ENCODE measurements at places on chromosomes 3 and 15. TPM values are rescaled to one million over a fixed set of nuclear protein-coding genes. Genes with fewer than 3 reads are reported as not detected.

- peaks cover 3% of the 10 kb centered on the region for H3K4me1 ChIP-seq
- H3K4me3 ChIP-seq: no peak overlapping the region
- H3K27me3 ChIP-seq: no peaks in the 10 kb centered on the region
These were observed 45.0 kb downstream of the TNK2 start for GRCh38 chr3:195863121-195864061.

DNA sequence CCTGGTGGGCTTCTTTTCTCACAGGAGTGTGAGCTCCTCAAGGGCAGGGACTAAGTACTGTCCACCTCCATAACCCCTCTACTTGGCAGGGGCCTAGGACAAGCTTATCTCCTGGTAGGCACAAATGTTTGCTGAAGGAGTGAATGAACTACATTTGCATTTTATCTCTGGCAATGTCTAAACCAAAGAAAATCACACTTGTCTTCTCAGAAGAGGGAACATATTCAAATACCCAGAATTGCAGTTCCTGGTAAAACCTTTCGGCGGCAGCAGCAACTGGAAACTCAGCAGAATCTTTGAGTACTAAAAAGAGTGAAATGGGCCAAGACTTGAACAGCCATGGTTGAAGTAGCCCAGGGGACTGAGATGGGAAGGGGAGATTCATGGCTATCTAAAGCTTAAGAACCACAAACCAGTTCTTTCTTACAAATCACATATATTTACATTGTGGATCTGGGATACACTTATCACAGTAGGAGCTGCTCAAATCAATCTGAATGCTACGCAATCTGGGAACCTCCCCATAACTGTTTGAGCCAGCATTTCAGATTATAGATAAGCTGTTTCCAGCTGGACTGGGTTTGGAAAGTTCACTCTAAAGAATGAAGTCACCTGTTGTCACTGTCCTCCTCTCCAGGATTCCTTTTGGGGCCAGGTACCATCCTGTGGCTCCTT, 18.7 kb upstream of the PTPN9 start:
- DNase-seq: no peak
- H3K27me3 ChIP-seq: no peaks in the 10 kb centered on the region
- H3K4me3 ChIP-seq: no peak overlapping the region
- peak overlapping the region; percentile 85 for H3K27ac ChIP-seq

GRCh38 chr15:78052001-78052401, 25.5 kb downstream of the TBC1D2B start:
- peaks cover 89% of the 10 kb centered on the region for H3K4me1 ChIP-seq
- no peak overlapping the region for H3K27ac ChIP-seq
- H3K27me3 ChIP-seq: no peaks in the 10 kb centered on the region
- H3K4me3 ChIP-seq: peak overlapping the region; percentile 73
- peaks cover 7% of the 10 kb centered on the region for H3K36me3 ChIP-seq

- no peaks in the 10 kb centered on the region for H3K36me3 ChIP-seq
- H3K4me3 ChIP-seq: no peak overlapping the region
- H3K27ac ChIP-seq: no peak overlapping the region
- no peak for DNase-seq
These were observed 1198.6 kb upstream of the EPHA6 start for GRCh38 chr3:95615592-95616310.

GRCh38 chr15:97200161-97200560, 760.3 kb upstream of the ARRDC4 start:
- no peak overlapping the region for H3K27ac ChIP-seq
- H3K4me1 ChIP-seq: no peaks in the 10 kb centered on the region
- no peak overlapping the region for H3K4me3 ChIP-seq
- no peaks in the 10 kb centered on the region for H3K27me3 ChIP-seq
- no peak for DNase-seq
- no peaks in the 10 kb centered on the region for H3K36me3 ChIP-seq

DNA sequence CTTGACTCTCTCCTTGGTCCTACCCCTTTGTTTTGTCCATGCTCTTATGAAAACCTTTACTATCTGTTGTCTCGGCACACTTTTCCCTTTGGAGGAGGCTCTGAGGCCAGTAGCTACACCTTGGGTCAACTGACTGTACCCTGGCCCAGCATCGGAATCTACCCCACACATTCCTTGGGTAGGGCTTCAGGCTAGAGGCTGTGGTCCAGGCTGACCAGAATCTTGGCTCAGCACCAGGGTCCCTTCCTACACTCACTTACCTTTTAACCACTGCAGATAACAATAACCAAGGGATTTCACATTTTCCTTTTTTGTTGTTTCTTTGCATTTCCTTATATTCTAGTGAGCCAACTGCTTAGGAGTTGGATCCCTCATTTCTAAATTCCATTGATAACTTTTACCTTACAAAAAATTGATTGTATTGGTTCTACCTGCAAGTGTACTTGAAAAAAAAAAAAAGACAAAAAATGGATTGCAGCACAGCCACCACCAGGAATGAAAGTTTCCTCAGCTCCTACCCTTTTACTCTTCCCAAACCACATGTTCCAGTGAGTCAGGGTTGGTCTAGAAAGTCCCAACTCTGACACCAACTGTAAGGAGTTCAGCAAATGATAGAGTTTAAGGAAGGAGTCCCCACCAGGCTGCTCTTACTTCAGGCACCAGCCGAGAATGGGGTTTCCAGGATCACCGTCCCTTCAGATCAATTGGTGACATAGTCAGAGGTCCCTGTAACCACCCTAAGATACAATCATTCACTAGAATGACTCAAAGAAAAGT, 95.6 kb downstream of the FBLN2 start:
- H3K27ac ChIP-seq: peak overlapping the region; percentile 78
- DNase-seq: no peak
- peaks cover 14% of the 10 kb centered on the region for H3K4me1 ChIP-seq
- peaks cover 48% of the 10 kb centered on the region for H3K27me3 ChIP-seq
- no peaks in the 10 kb centered on the region for H3K36me3 ChIP-seq

DNA sequence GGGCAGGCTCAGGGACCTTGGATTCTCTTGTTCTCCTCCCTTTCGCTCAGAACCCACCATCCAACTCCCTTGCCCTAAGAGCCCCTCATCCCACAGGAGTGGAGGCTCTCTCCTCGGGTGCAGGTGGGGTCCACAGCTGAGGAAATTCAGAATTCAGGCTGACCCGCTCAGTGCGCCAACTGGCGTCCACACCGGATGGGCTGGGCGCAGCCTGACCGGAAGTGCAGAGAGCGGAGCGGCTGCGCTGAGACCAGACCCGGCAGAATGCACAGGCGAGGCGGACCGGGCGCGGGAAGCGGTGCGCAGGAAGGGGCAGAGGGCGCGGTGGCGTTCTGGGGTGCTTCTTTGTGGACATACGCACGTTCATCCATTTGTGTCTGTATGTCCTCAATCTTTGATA, 210.4 kb upstream of the NDN start:
- no peak overlapping the region for H3K27ac ChIP-seq
- peaks cover 2% of the 10 kb centered on the region for H3K36me3 ChIP-seq
- no peak for DNase-seq
- H3K27me3 ChIP-seq: no peaks in the 10 kb centered on the region

- peaks cover 9% of the 10 kb centered on the region for H3K4me1 ChIP-seq
- no peaks in the 10 kb centered on the region for H3K36me3 ChIP-seq
- no peak for DNase-seq
- H3K4me3 ChIP-seq: no peak overlapping the region
These were observed 53.7 kb upstream of the HEG1 start for GRCh38 chr3:125109536-125109925.

DNA sequence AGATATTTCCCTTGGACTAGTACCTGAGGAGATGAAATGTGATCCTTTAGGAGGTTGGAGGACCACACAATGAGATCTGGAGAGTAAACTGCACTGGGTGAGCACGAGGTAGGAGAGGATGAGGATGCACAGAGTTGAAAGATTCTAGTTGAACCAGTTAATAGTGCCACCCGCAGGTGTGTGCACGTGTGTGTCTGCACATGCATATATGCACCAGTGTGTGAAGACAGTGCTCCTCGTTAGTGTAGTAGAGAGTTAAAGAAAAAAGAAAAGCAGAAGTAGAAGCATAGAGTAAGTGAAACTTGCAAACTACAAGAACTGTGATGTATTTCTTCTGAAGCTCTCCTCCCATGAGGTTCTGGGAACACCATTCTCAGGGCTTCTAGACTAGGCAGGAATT, 8.4 kb downstream of the MED12L start:
- DNase-seq: no peak
- peaks cover 40% of the 10 kb centered on the region for H3K27me3 ChIP-seq
- peaks cover 9% of the 10 kb centered on the region for H3K4me1 ChIP-seq

- H3K27me3 ChIP-seq: no peaks in the 10 kb centered on the region
- H3K36me3 ChIP-seq: peaks cover 3% of the 10 kb centered on the region
- no peak for DNase-seq
- H3K4me3 ChIP-seq: no peak overlapping the region
These were observed 19.9 kb upstream of the C3orf62 start for GRCh38 chr3:49296781-49297411.

Gene ADAMTSL3
- total RNA-seq: not detected

Gene DENND4A
- total RNA-seq: 71.7 TPM

- no peak for DNase-seq
- H3K4me3 ChIP-seq: peak overlapping the region; percentile 98
- no peaks in the 10 kb centered on the region for H3K27me3 ChIP-seq
- peak overlapping the region; percentile 88 for H3K27ac ChIP-seq
These were observed 1.2 kb downstream of the LPCAT4 start for GRCh38 chr15:34365836-34366235.

DNA sequence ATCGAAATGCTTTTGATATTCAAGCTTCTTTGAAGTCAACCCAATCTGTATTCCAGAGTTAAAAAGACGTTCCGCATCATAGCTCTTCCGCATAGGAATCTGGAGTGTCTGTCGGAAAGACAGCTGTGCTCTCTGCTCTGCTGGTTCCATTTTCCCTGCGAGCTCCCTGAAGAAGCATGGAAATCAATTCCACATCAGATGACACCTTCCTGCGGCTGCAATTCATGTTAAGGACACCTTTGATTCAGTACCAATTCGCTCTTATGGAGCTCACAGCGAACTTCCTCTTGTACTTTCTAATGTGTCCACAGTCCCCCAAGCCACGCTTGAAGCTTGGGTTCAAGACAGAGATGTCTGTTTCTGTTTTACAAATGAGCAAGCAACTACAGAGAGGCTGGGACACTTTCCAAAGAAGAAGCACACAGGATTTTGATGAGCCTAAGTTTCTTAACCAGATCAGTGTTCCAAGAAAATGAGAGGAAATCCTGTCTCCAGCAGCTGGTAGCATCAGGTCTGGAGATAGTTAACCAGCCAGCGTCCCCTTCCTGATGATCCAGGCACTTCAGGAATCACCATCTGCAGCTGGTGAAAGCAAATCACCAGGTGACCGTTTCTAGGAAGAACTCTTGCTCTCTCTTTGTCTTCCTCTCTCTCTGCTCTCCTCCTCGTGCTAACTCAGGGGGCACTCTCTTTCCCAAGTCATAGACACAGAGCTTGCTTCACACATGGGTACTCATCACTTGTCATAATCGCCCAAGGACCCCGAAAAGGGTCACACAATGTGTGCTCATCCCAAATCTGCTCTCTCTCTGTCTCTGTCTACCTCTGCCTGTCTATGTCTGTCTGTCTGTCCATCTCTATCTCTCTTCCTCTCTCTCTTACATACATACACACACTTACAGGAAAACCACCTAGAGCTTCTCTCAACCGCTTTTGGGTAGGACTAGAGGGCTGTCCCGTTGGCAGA, 281.8 kb downstream of the FAM43A start:
- no peak overlapping the region for H3K27ac ChIP-seq
- DNase-seq: no peak
- peaks cover 68% of the 10 kb centered on the region for H3K27me3 ChIP-seq
- H3K4me1 ChIP-seq: no peaks in the 10 kb centered on the region

DNA sequence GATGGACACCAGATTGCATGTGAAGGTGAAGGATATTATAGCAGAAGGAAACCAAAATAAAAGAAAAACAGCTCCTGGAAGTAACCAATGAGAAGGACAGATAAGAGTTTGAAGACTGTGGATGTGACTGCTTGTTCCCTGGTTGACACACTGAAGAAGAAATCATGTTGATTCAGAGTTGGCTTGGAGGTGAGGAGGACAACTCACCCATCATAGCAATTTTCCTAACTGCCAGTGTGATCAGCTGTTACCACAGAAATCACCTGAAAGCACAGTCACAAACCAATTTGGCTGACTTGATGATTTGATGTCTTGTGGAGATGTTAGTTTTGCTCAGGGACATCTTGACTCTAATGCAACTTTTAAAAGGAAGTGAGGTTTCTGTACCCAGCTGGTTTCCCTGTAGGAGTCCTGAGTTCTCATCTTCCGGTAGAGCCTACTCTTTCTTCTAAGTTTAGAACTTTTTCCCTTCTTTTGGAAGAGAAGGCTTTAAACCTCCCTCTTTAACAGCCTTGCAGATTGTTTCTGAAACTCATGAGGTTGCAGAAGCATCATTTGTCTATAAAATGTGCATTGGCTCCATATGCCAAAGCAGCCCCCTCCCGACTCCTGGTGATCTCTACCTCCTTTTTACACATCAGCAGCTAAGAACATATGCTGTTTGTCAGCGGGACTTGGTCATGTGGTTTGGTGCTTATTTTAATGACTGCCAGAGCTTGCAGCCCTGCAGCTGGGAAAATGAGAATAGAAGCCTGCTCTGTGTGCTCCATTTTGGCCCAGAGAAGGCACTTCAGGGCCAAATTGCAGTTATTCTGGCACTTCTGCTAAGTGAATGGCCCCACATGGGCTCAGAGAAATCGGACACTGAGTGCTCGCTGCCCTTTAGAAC, 10.3 kb downstream of the ATG7 start:
- H3K27me3 ChIP-seq: no peaks in the 10 kb centered on the region
- peaks cover 4% of the 10 kb centered on the region for H3K36me3 ChIP-seq
- peak overlapping the region; percentile 43 for H3K27ac ChIP-seq
- no peak for DNase-seq
- H3K4me3 ChIP-seq: no peak overlapping the region
- H3K4me1 ChIP-seq: peaks cover 9% of the 10 kb centered on the region

GRCh38 chr15:63843901-63844317, 10.2 kb upstream of the HERC1 start:
- no peaks in the 10 kb centered on the region for H3K27me3 ChIP-seq
- peak overlapping the region; percentile 92 for H3K27ac ChIP-seq
- peaks cover 17% of the 10 kb centered on the region for H3K4me1 ChIP-seq
- H3K36me3 ChIP-seq: no peaks in the 10 kb centered on the region
- no peak overlapping the region for H3K4me3 ChIP-seq

DNA sequence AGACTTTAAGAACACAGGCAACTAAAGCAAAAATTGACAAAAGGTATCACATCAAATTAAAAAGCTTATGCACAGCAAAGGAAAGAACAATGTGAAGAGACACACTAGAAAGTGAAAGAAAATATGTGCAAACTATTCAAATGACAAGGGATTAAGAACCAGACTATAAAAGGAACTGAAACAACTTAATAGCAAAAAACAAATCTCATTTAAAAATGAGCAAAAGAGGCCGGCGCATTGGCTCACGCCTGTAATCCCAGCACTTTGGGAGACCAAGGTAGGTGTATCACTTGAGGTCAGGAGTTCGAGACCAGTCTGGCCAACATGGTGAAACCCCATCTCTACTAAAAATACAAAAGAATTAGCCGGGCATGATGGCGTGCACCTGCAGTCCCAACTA, 14.4 kb downstream of the NGLY1 start:
- no peaks in the 10 kb centered on the region for H3K27me3 ChIP-seq
- no peak overlapping the region for H3K27ac ChIP-seq
- H3K4me1 ChIP-seq: peaks cover 17% of the 10 kb centered on the region
- peaks cover 2% of the 10 kb centered on the region for H3K36me3 ChIP-seq

All from T-helper 17 cell (primary cell).